HCT116 (cell line): ENCODE measurements at places on chromosomes 2 and 18. TPM values are rescaled to one million over a fixed set of nuclear protein-coding genes. Genes with fewer than 3 reads are reported as not detected.

DNA sequence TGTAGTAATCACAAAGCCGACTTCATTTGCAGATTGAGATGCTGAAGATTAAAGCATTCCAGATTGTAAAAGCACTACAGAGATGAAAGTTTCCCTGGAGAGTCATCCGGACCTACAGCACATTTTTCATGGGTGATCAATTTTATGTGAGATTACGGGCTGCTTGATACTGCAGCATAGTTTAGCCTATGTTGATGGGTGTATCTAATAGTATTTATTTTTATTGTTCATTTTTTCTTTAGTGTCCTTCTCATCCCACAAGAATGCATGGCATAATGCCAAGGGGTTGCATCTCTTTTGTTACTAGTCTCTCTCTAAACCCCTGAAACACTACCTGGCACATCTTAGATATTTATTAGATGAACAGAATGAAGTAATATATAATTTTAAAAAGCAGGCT lies 240.4 kb downstream of the MBD2 start:
- no peaks in the 10 kb centered on the region for H3K36me3 ChIP-seq
- H3K4me1 ChIP-seq = no peaks in the 10 kb centered on the region

The NCK2 gene
- 26.7 TPM for total RNA-seq

- H3K27me3 ChIP-seq = no peaks in the 10 kb centered on the region
- H3K27ac ChIP-seq = no peak overlapping the region
- 0 out of 2 replicates have a peak, but pooled peaks cover 5% of the 10 kb centered on the region for H3K36me3 ChIP-seq
- DNase-seq = no peak
- H3K4me1 ChIP-seq = no peaks in the 10 kb centered on the region
These were observed 48.6 kb downstream of the CEP192 start for GRCh38 chr18:13039806-13040205.

DNA sequence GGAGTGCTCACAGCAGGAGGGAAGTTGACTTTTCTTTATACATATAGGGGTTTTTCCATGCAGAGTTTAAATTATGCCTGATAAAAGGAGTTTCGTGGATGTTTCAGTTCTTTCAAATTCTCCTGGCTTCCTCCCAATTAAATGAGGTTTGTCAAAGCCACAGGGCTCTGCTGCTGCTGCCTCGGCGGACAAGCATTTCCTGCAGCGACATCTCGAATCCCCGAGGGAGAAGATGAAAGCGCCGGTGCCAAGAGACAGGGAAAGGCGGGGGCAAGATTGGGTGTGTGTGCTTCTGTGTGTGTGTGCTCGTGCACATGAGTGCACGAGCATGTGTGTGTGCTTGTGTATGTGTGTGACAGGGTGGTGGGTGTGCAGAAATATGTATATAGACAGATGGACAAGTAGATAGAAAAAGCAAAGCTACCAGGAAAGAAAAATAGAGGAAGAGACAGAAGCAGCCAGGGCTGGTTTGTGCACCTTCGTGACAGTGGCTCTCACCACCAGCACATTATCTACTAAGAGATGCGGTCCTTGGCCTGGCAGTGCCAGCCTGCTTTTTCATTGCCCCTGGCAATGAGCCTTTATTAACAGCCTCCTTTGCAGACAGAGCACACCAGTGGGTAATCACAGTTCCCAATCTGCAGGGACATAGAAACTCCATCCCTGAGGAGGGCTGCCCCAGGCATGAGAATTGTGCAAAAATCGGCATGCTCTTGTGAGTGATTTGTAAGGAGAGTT lies 76.2 kb downstream of the CDK15 start:
- no peak for DNase-seq
- peaks cover 62% of the 10 kb centered on the region for H3K27me3 ChIP-seq
- no peaks in the 10 kb centered on the region for H3K36me3 ChIP-seq
- no peak overlapping the region for H3K4me3 ChIP-seq
- H3K4me1 ChIP-seq = peaks cover 16% of the 10 kb centered on the region

The KCNE4 gene
- total RNA-seq = not detected

The MALL gene
- 223 TPM for total RNA-seq

- no peaks in the 10 kb centered on the region for H3K36me3 ChIP-seq
- no peaks in the 10 kb centered on the region for H3K4me1 ChIP-seq
- H3K27ac ChIP-seq = no peak overlapping the region
- 0 out of 2 replicates have a peak, but pooled peaks cover 2% of the 10 kb centered on the region for H3K27me3 ChIP-seq
- no peak overlapping the region for H3K4me3 ChIP-seq
These were observed 306.9 kb upstream of the NT5C1B start for GRCh38 chr2:18896125-18896764.

DNA sequence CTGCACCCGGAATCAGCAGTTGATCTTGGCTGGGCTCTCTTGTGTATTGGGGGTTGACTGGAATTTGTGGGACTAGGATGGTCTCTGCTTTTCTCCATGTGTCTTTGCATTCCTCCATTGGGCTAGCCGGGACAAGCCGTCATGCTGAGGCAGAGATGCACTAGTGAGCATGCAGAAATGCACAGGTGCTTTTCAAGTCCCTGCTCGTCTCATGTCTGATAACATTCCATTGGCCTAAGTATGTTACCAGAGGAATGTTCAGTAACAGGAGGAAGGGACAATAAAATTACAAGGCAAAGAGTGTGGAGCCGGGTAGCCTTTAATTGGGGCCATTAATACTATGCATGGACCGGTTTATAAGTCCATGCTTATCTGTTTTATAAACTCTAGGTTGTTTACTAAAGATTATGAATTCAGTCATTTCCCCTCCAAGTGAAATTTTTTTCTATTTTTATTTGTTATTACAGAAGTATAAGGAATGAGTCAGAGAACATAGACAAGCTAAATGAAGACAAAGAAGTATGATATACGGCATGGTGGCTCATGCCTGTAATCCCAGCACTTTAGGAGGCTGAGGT lies 24.4 kb upstream of the AAK1 start:
- H3K4me1 ChIP-seq = 0 out of 2 replicates have a peak, but pooled peaks cover 5% of the 10 kb centered on the region
- no peak overlapping the region for H3K4me3 ChIP-seq
- H3K36me3 ChIP-seq = no peaks in the 10 kb centered on the region
- H3K27ac ChIP-seq = no peak overlapping the region
- no peaks in the 10 kb centered on the region for H3K27me3 ChIP-seq

DNA sequence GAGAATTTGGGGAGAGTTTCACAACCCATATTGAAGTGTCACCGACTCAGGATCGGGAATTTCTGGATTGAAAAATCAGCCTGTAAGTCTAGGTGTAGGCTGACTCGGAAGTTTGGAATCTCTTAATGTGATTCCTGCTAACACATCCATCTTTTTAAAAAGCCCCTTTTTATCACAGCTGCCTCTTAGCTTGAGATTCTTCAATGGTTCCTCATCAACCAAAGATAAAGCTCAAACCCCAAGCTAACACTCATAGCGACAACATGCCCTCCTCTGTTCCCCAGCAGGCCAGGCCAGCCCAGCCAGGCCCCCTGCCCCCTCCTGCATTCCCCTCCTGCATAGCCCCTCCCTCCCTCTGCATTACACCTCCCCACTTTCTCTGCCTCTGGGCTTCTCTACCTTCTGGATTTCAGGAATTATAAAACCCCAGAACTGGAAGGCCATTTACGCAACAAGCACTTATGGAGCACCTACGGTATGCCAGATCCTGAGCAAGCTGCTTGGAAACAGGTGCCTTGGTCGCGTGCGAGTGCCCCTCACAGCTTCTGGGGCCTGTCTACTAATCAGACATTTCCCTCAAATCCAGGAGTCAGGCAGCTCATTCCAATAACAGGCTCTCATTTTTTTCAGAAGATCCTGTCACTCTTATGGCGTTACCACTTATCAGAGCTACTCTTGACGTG lies 63.4 kb downstream of the EMX1 start:
- no peak overlapping the region for H3K27ac ChIP-seq
- peak; percentile 10 for DNase-seq
- peaks cover 31% of the 10 kb centered on the region for H3K4me1 ChIP-seq
- H3K27me3 ChIP-seq = no peaks in the 10 kb centered on the region
- no peaks in the 10 kb centered on the region for H3K36me3 ChIP-seq

The CIB4 gene
- not detected for total RNA-seq

The UGT1A4 gene
- 0.12 TPM for total RNA-seq

DNA sequence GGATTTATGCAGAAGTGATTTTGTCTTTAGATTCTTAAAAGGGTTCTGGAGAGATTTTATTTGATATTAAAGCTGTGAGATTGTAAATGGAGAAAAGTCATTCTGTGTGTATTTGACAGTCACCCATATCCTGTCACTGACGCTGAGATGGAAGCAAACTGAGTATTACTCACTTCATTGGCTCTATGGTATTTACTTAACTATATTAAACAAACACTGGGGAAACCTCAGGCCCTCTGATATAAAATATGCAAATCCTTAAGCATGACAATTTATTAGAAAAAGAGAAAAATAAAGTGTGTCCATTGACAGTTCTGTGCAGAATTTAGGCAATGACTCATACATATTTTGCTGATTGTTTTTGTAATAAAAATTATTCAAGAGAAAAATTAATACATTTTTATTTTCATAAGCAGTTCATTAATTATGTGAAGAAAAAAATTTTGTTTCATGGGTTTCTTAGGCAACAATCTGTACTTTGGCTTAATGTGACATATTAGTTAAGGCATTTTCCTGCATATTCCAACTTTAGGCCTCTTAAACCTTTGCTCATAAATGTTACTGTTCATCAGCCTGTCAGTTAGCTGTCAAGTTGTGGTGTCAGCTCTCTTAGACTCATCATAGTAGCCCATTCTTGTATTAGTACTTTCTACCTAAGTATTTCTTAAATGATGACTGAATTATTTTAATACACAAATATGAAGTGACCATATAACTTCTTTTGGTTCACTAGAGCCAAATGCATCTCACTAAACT lies 99.9 kb downstream of the PARD3B start:
- H3K4me3 ChIP-seq = no peak overlapping the region
- DNase-seq = no peak
- H3K27me3 ChIP-seq = no peaks in the 10 kb centered on the region
- no peaks in the 10 kb centered on the region for H3K36me3 ChIP-seq
- H3K27ac ChIP-seq = no peak overlapping the region

The GNLY gene
- 0.74 TPM for total RNA-seq

- H3K27ac ChIP-seq = no peak overlapping the region
- H3K36me3 ChIP-seq = no peaks in the 10 kb centered on the region
- no peaks in the 10 kb centered on the region for H3K27me3 ChIP-seq
- peaks cover 17% of the 10 kb centered on the region for H3K4me1 ChIP-seq
These were observed 109.4 kb downstream of the KCTD1 start for GRCh38 chr18:26438980-26439379.

GRCh38 chr2:12277241-12278034 lies 439.3 kb upstream of the TRIB2 start:
- H3K4me1 ChIP-seq = no peaks in the 10 kb centered on the region
- H3K27me3 ChIP-seq = no peaks in the 10 kb centered on the region
- H3K36me3 ChIP-seq = no peaks in the 10 kb centered on the region
- no peak for DNase-seq
- no peak overlapping the region for H3K4me3 ChIP-seq

The CRYBA2 gene
- total RNA-seq = not detected

DNA sequence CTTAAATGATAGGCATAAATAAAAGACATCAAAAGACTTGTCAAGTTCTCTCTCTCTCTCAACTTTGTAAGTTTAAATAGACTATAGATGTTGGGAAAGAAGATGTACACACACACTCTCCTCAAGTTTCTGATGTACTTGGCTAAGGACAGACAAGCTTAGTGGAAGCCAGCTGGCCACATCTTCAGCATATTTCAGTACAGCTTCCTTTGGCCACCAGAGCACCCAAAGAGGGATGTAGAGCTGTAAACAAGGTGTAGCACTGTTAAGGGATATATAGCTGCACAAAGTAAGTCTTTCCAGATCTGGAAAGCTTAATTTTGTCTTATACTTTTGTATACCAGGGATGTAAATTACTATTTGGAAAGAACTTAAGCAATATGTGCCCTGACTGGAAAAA lies 64.3 kb upstream of the MSTN start:
- H3K27me3 ChIP-seq = no peaks in the 10 kb centered on the region
- no peaks in the 10 kb centered on the region for H3K4me1 ChIP-seq
- no peaks in the 10 kb centered on the region for H3K36me3 ChIP-seq
- no peak for DNase-seq
- no peak overlapping the region for H3K4me3 ChIP-seq

GRCh38 chr18:35770376-35771014 lies 189.0 kb downstream of the GALNT1 start:
- H3K27ac ChIP-seq = no peak overlapping the region
- H3K4me1 ChIP-seq = no peaks in the 10 kb centered on the region
- no peaks in the 10 kb centered on the region for H3K36me3 ChIP-seq
- DNase-seq = no peak
- no peak overlapping the region for H3K4me3 ChIP-seq

DNA sequence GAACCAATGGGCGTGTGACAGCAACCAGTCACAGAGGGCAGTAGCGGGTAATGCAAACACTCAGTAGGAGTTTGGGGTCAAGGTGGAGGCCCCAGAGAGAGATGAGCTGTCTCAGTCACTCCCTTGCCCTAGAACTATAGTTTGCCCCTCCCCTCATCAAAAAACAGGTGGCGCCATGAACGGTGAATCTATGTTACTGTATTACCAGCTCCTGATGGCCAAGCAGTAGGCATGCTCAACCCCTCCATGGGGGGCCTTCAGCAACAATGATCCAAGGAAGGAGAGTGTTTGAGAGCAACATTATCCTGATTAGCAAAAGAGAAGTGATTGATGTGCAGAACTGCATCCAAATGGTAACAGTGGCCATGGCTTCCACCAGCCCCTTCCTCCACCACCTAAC lies 30.4 kb downstream of the TRABD2A start:
- H3K4me1 ChIP-seq = no peaks in the 10 kb centered on the region
- no peak overlapping the region for H3K4me3 ChIP-seq
- DNase-seq = no peak
- H3K27me3 ChIP-seq = no peaks in the 10 kb centered on the region

- no peak for DNase-seq
- H3K4me1 ChIP-seq = peaks cover 19% of the 10 kb centered on the region
- 0 out of 2 replicates have a peak, but pooled peaks cover 3% of the 10 kb centered on the region for H3K36me3 ChIP-seq
- H3K4me3 ChIP-seq = no peak overlapping the region
These were observed 86.6 kb downstream of the ITGB1BP1 start for GRCh38 chr2:9336576-9337314.

The RAD51AP2 gene
- 0.10 TPM for total RNA-seq

The AFF3 gene
- 0.61 TPM for total RNA-seq

DNA sequence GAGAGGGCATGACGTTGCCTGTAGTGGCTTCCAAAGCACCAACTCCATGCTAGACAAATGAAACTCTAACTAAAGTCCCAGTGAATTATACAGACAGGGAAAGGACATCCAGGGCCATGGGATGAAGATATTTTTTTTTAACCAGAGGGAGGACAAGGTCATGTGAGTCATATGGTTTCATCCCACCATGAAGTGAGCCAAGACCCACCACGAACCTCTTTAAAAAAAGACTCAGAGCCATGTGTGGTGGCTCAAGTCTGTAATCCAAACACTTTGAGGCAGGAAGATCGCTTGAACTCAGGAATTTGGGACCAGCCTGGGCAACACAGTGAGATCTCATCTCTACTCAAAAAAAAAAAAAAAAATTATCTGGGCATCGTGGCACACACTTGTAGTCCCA lies 115.2 kb downstream of the LIPG start:
- no peak overlapping the region for H3K27ac ChIP-seq
- peaks cover 30% of the 10 kb centered on the region for H3K27me3 ChIP-seq
- H3K4me3 ChIP-seq = no peak overlapping the region
- DNase-seq = no peak
- H3K4me1 ChIP-seq = no peaks in the 10 kb centered on the region
